HuH-7 (cell line): ENCODE measurements at places on chromosomes 7 and 10.

DNA sequence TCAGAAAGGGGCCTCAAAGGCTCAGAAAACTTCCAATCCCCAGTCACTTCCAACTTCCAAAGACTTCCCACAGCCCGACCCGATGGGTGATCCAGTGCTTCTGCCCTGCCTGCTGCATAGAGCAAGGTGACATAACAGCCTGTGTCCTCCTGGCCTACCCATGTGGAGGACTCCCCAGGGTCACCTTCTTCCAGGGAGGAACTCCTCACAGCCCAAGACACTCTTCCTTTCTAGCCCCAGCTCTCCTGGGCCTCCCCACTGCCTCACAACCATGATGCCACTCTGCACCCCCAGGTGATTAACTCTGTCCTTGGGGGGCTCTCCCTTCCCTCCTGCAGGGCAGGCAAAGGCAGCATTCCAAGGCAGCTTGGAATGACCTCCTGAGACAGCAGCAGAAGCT, 158.4 kb upstream of the PDE1C start:
- no peak for DNase-seq

- no peak for DNase-seq
Observed at GRCh38 chr7:3481435-3481834, 180.4 kb downstream of the SDK1 start.

DNA sequence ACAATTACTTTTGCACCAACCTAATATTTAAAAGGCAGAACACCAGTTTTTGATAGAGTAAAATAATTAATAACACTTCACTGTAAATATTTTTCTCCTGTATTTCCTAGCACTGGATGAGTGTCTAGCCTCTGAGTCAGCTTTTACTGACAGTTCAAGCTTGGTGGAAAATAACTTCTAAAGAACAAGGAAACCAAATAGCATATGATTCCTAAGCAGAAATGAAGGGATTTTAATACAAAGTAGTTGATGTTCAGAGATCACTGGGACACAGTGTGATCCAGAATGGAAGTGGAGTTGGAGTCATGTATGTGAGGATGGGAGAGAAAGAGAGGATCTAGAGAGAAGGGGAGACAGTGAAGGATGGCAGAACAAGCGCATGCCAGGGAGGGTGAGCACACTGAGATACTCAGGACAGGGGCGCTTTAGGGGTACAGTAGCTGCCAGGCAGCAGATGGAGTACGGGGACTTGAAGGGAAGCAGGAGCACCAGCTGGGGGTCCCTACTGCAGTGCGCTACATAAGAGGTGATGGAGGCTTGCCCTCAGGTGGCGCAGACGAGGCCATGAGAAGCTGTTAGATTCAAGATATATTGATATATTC, 117.9 kb upstream of the KLF6 start:
- DNase-seq: no peak

DNA sequence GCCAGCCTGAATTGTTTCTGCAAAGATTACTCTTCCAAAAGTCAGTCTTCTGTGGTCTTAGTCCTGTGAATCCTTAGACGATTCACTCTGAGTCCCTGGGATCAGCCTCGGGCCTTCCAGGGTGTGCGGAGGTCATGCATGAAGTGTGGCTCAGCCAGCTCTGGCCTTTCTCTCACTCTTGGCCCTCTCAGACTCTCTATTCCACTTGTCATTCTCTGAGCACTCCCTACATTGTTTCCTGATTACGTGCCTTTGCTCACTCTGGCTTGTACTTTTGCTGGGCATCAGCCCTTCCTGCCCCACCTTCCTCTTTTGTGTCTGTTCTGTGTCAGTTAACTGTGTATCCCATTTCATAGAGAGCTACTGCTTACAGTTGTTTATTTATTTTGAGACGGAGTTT, 36.0 kb downstream of the CCNY start:
- DNase-seq: no peak

- no peak for DNase-seq
Observed at GRCh38 chr10:77533887-77534278, 103.7 kb downstream of the KCNMA1 start.

GRCh38 chr7:129095258-129095657, 40.3 kb upstream of the TNPO3 start:
- DNase-seq: no peak

GRCh38 chr10:86284355-86285105, 82.1 kb downstream of the GRID1 start:
- no peak for DNase-seq
